Natural killer cell (primary cell): ENCODE measurements at places on chromosomes 5 and 9. TPM values are rescaled to one million over a fixed set of nuclear protein-coding genes. Genes with fewer than 3 reads are reported as not detected.

Gene GFI1B
- total RNA-seq = 0.41 TPM

Gene TAS2R1
- total RNA-seq = not detected

DNA sequence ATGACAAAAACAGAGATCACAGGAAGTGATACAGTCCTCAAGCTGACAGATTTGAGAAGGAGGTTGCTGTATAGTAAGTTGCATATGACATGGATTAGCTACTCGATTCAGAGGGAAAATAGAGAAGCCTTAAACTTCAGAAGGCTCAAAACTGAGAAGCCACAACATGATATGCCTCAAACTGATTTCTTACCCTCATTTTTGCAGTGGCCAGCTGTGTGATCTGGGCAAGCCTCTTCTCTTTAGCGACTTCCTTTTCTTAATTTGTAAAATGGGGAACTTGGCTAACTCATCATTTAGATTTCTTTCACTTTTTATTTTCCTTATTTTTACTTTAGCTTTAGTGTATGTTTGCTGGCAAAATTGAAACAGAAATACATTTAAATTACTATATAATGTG is 421.1 kb downstream of the KIF4B start:
- H3K4me1 ChIP-seq = no peaks in the 10 kb centered on the region
- H3K4me3 ChIP-seq = no peak overlapping the region

- peaks cover 2% of the 10 kb centered on the region for H3K36me3 ChIP-seq
- H3K4me3 ChIP-seq = no peak overlapping the region
- no peak for DNase-seq
- H3K4me1 ChIP-seq = no peaks in the 10 kb centered on the region
- H3K27me3 ChIP-seq = no peaks in the 10 kb centered on the region
- H3K27ac ChIP-seq = no peak overlapping the region
These were observed 148.9 kb upstream of the GRHPR start for GRCh38 chr9:37273595-37273994.

GRCh38 chr9:124279531-124280175 is 21.9 kb downstream of the NEK6 start:
- H3K4me3 ChIP-seq = no peak overlapping the region
- no peak for DNase-seq
- H3K27me3 ChIP-seq = no peaks in the 10 kb centered on the region
- H3K27ac ChIP-seq = no peak overlapping the region
- peaks cover 43% of the 10 kb centered on the region for H3K4me1 ChIP-seq
